ENCODE measurements at places on chromosomes 1 and 21.

- no peak for DNase-seq
Observed at GRCh38 chr1:24085546-24085945, 26.4 kb downstream of the MYOM3 start.

DNA sequence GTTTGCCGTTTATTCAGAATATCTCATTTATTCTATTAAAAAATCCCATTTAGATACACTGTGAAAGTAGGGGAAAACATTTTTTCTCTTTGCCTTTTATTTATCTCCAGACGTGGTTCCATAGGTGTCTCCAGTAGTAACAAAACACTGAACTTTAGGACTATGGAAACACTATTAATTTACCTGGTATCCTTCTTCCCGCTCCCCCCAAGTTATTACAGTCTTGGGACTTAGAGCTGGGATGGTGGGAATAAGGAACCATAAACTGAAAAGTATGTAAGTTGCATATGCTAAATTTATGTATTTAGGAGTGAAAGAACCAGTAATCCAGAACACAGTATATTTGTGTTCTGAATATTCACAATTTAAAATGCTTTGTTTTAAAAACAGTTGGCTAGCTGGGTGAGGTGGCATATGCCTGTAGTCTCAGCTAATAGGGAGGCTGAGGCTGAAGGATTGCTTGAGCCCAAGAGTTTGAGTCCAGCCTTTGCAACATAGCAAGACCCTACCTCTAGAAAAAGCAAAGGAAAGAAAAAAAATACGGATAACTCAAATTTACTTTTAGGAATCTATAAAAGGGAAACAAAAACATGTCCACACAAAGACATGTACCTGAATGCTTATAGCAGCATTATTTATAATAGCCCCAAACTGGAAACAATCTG is 3.1 kb downstream of the DNAJB4 start:
- DNase-seq = no peak

DNA sequence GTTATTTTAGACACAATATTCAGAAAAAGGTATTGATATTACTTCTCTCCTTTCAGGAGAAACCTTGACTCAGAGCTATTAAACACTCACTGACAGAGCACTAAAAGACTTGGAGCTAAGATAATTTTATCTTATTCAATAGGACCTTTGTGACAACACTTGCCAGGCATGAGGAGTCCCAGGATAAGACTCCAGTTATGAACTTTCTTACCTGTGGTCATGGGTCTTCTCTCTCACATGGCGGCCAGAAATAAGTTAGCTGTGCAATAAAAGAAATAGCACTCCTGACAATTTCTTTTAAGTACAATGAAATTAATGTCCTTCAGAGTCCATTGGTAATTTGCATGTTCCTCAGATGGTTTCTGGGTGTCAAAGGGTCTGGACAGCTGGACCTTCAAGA is 382.1 kb downstream of the BRINP3 start:
- DNase-seq = no peak

- DNase-seq = no peak
Observed at GRCh38 chr1:207069858-207070506, 16.9 kb downstream of the PFKFB2 start.

- no peak for DNase-seq
Observed at GRCh38 chr21:36693489-36694030, 5.4 kb upstream of the SIM2 start.

GRCh38 chr1:92037400-92037799 is 7.6 kb downstream of the EPHX4 start:
- no peak for DNase-seq

- no peak for DNase-seq
Observed at GRCh38 chr1:43653893-43654292, 3.9 kb downstream of the KDM4A start.

- no peak for DNase-seq
Observed at GRCh38 chr1:27646676-27647075, 11.7 kb upstream of the FGR start.

DNA sequence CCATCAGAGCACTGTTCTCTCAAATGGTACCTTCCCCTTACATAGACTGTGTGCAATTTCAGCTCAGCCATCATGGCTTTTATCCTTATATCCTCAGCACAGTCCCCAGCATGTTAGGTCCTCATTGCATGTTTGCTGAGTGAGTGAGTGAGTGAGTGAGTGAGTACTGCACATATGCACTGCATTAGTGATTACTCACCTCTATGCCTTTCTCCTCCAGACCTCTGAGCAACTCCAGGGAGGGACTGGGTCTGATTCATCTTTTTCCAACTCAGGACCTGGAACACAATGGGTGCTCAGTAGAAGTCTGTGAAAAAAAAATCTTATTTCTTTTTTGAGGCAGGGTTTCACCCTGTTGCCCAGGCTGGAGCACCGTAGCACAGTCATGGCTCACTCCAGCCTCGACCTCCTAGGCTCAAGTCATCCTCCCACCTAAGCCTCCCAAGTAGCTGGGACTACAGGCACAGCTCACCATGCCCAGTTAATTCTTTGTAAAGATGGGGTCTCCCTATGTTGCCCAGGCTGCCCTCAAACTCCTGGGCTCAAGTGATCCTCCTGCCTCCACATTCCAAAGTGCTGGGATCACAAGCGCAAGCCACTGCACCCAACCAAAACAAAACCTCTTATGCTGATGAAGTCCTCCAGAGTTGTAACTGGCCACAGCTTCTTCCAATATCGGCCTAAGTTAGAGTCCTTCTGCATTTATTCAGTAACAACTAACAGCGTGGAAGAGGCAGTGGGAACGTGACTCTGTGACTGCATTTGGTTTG is 23.7 kb downstream of the RNU5D-1 start:
- no peak for DNase-seq

- no peak for DNase-seq
Observed at GRCh38 chr1:65190229-65190628, 42.2 kb downstream of the AK4 start.

- no peak for DNase-seq
Observed at GRCh38 chr1:230205719-230206198, 138.7 kb downstream of the GALNT2 start.

DNA sequence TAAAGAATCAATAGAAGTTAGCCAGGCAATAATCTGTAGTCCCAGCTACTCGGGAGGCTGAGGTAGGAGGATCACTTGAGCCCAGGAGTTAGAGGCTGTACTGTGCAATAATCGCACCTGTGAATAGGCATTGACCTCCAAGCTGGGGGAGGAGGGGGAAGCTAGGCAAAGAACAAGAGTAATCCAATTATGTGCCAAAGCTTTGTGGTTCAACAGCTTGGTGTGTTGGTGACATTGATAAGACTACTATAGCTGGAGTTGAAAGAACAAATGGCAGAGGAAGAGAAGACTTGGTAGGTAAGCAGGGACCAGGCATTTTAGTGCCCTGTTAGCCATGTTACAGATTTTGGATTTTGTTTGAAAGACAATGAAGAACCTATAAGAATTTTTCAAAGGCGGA is 2.1 kb upstream of the TMCO2 start:
- DNase-seq = no peak

DNA sequence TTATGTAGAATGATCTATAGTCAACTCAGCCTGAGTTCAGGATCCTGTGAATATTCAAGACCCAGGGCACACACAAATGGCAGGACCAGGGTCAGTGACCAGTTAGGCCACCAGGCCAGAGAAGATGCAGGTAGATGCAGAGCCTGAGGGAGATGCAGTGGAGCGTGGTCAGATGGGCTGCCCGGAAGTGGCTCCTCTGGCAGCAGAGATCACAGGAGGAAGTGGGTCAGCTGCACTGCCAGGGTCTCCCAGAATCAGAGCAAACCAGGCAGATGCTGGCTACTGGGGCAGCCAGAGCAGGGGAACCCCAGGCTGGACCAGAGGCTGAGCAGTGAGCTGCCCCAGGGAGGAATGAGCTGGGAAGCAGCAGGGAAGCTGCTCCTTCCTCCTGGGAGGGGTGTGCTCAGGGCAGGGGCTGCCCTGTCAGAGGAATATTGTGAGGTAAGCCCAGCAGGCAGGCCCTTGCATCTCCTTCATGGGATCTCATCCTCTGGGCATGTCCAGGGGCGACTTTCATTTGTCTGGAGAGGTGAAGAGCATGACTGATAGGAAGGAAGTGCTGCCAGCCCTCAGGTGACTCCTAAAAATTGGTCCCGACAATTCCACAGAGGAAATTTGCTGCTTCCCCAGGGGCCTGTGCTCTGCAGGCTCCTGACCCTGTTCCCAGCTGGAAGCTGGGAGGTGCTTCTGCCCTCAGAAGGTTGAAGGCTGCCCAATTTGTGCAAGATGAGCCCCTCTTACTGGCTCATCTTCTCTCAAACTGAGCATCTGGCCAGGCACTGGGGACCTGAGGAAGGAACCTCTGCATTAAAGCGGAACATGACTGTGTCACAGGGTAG is 49.3 kb downstream of the STUM start:
- DNase-seq = no peak

GRCh38 chr21:42121794-42122193 is 50.7 kb downstream of the UMODL1 start:
- DNase-seq = no peak

DNA sequence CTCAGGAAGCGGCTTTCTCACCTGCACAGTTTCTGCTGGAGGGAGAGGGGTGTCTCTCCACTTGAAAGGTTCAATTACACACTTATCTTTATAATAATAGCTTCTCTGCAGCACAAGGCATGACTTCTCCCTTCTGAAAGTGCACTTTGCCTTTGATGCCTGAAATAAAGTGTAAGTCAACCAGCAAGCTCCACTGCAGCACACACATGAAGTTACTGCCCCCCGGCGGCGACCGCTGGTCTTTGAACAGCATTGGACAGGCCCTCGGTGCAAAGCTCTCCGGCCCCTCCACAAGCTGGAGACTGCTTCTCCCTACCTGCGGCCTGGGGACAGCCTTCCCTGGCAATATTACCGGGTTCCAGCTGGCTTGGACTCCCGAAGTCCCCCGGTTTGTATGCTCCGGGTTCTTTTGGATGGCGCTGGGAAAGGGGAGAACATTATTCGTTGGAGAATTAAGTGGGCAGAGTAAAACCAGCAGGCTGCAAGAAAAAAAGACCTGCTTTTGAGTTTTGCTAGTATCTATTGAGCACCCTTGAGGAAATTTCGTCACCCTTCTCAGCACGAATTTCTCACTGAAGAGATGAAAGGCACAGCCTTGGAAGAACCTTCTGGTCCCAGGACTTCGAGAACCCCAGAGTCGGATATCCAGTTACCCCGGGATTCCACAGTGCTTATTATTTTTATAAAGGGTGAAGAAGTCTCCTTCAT is 11.8 kb downstream of the RCAN1 start:
- DNase-seq = peak; percentile 77

- no peak for DNase-seq
Observed at GRCh38 chr1:170970256-170970655, 34.9 kb downstream of the MROH9 start.

Measured in muscle of arm (tissue), 14 donors.